Right cardiac atrium (tissue), 5 donors: ENCODE measurements at places on chromosomes 3 and 15. TPM values are rescaled to one million over a fixed set of nuclear protein-coding genes. Genes with fewer than 3 reads are reported as not detected.

DNA sequence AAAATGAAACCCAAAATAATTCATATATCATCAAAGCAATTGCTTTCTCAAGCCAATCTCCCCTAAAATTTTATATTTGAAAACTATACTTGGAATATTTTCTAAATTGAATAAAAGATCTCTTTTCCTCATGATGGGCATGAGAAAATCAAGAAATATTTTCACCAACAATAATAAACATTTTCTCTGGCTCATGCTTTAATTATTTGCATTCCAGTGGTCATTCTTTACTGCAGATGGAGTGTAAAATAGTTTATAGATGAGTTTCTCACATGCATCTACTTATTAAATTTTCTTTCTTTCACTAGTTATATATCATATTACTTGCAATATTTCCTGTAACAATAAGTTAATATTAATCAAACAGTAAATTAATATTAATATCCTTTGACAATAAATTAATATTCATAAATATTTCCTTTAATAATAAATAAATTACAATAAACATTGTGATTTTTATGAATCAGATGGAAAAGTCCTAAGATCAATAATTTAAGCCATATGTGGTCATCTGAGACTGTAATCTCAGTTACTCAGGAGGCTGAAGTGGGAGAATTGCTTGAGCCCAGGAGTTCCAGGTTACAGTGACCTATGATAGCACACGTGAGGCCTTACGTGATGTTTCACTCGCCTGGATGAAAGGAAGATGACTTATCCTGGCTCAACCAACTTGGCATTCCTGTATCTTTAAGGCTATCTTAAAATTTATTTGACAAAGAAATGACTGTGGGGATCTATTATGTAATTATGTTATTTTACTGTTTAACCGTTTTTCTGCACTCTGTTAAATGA lies 958.8 kb downstream of the ZPLD1 start:
- no peak for DNase-seq

The MFGE8 gene
- total RNA-seq = 284 TPM

- peak; percentile 17 for DNase-seq
These were observed 6.4 kb downstream of the PRSS50 start for GRCh38 chr3:46711305-46711704.

DNA sequence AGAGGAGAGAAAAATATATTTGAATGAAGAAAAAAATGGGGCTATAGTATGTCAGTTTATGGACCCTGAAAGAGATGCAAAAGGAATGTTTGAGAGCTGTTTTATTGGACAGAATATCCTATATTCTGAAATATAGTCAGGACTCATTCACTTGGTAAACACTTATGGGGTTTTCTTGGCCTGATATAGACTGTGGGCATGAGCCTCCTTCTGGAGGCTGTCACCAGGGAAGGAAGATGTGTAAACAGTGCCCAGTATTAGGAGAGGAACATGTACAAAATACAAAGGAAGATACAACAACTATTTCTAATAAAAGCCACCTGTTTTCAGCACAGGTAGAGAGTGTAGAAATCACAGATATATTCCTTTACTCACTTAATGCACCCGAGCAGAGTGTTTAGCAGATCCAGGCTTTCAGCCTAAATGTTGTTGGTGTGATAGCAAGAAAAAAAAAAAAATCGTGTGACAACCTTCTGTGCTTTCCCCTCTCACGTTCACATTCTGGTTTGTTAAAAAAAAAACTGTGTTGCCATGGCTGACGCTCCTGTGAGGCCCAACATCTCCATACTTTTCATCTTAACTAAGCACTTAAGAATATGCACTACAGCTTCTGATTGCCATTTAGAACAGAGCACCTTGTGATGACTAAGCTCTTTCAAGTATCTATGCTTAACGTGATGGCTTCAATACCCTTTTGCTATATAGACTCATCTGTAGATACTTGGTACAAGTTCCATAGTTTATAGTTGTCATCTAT lies 134.1 kb downstream of the MBNL1 start:
- DNase-seq = no peak

The RASGRF1 gene
- total RNA-seq = 0.12 TPM

The ST8SIA2 gene
- total RNA-seq = 0.03 TPM

DNA sequence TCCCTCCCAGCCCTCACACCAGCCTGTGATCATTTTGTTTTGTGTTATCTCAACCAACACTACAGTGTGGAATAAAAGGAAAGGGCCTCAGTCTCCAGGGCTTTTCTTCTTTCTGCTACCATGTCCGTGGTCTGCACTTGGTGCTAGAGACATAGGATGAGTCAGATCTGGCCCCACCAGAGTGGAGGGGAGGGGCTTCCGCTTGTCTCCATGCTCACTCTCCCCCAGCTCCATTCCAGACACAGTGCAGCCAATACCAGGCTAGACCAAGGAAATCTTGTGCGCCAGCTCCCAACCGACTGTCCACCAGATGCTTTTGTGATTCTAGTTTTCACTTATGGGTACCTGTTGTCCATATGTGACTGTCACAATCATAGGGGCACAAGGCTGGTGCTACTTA lies 51.9 kb upstream of the TMEM115 start:
- no peak for DNase-seq

The PYGO1 gene
- 7.5 TPM for total RNA-seq

GRCh38 chr15:39143479-39143878 lies 437.4 kb upstream of the THBS1 start:
- no peak for DNase-seq

The SLC28A1 gene
- 0.29 TPM for total RNA-seq
